A172 (cell line): ENCODE measurements at places on chromosomes 6 and 20. TPM values are rescaled to one million over a fixed set of nuclear protein-coding genes. Genes with fewer than 3 reads are reported as not detected.

DNA sequence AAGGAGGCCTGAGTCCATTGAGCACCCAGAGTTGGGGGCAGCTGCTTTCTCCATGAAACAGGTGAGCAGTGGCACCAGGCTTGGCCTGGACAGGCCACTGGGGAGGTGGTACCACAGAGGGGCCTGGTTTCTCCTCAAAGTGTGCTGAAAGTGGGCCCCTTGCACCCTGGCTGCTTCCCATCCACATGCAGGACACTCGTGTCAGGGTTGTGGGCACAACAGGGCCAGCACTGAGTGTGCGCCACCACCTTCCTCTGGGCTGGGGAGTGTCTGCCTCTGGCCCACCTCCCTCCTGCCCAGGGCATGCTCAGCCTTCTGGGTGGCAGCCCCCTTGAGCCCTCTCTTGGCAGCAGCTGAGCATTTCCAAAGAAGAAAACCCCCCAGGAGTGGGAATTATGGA, 5.2 kb upstream of the SLC22A1 start:
- DNase-seq: no peak

GRCh38 chr6:119234457-119234856, 115.1 kb downstream of the MAN1A1 start:
- DNase-seq: no peak

RARS2 gene
- 26.9 and 41.4 TPM in 2 replicates for total RNA-seq

GRCh38 chr6:167306401-167306998, 15.4 kb downstream of the UNC93A start:
- peak; percentile 76 for DNase-seq

GRCh38 chr6:41630946-41631345, 7.3 kb upstream of the MDFI start:
- DNase-seq: no peak

- DNase-seq: no peak
Measured at GRCh38 chr20:10965936-10966470, 292.2 kb upstream of the JAG1 start.

- no peak for DNase-seq
Measured at GRCh38 chr6:159163901-159164370, 5.3 kb upstream of the FNDC1 start.

- no peak for DNase-seq
Measured at GRCh38 chr6:40610229-40610628, 23.1 kb upstream of the LRFN2 start.

AKAP12 gene
- 172 and 173 TPM in 2 replicates for total RNA-seq

DNA sequence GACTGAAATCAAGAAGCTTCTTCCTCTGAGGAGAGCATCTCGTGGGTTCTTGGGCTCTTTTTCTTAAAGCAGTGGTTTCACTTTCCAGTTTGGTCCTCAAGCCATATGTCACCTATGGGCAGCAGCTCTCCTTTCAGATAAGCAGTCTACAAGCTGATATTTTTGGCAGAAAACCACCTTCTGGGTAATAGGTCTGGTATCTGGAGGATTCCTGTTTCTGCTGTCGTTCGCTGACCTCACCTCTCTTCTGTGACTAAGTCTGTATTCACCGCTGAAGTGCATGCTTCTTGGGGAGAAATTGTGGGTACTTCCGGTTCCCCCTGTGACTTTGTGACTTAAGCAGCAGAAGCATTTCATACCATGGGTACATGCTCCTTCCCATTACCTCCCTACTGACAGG, 193.6 kb downstream of the EDN1 start:
- DNase-seq: peak; percentile 99
